ENCODE measurements at places on chromosomes 2 and 18.

GRCh38 chr18:45236676-45237075 is 378.6 kb upstream of the SLC14A2 start:
- ATAC-seq: no peak

DNA sequence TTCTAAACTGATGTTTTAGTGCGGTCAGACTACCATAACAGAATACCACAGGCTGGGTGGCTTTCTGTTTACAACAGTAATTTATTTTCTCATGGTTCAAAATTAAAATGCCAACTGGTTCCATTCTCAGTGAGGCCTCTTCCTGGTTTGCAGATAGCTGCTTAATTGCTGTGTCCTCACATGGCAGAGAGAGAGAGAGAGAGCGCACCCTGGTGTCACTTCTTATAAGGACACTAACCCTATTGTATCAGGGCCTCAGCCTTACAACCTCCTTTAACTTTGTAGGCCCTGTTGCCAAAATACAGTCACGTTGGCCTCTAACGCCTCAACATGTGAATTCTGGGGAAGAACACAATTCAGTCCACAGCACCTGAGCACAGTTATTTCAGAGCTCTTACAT is 37.5 kb upstream of the ZNF385B start:
- no peak for ATAC-seq

GRCh38 chr18:44507729-44508325 is 172.9 kb upstream of the SETBP1 start:
- ATAC-seq: peak; percentile 49

DNA sequence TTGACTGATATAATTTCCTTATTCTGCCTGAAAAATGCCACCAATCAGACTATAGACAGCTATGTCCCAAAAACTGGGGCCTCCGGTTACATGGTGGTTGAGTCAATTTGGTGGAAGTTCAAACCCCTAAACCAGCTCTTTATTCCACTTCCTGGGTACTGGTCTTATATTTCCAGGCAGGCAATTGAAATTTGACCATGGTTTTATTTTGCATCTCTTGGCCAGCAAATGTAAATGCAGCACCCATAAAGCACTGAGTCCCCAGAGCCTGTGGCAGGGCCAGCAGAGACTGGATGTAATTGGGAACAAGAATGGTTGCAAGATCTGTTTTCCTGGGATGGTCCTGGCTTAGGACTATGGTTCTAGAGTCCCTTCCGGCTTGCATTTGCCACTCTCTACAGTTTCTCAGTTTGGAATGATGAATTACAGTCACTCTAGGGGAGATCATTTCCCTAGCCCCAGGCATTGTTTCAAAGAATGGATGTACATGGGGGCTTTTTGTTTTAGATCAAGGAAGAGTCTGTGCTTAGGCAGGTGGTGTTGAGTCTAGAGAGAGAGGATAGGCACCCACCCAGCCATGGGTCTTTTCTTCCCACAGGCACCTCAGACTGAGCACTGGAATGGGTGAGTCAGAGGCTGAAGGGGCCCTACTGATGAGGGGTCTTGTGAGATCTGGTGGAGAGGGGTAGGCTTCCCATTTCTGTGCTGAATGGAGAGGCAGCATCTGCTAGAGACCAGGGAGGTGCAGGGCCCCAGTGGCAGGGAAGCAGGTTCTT is 108.4 kb upstream of the CDC42EP3 start:
- no peak for ATAC-seq

- ATAC-seq: no peak
These were observed 60.2 kb upstream of the FAM117B start for GRCh38 chr2:202574541-202574940.

DNA sequence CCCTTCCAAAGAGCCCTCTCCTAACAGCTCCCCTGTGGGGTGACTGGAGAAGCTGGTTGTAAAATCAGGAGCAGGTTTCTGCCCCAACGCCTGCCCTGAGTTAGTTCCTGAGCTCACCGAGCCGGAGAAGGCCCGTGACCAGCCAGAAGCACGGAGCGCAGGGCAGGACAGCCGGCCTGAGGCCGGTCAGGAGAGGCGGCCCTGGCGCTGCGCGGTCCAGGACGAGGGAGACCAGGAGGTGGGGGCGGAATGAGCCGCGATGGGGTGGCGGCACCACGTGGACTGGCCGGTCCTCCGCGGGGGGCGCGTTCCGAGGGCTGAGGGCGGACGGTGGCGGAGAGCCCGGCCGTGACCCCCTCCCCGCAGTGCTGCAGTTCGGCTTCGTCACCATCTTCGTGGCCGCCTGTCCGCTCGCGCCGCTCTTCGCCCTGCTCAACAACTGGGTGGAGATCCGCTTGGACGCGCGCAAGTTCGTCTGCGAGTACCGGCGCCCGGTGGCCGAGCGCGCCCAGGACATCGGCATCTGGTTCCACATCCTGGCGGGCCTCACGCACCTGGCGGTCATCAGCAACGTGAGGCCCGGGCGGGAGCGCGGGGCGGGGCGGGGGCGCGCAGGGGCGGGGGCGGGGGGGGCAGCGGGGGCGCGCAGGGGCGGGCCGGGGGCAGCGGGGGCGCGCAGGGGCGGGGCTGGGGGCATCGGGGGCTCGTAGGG is 29.0 kb downstream of the ANO7 start:
- peak; percentile 34 for ATAC-seq

GRCh38 chr2:180728928-180729559 is 251.4 kb upstream of the UBE2E3 start:
- ATAC-seq: no peak

DNA sequence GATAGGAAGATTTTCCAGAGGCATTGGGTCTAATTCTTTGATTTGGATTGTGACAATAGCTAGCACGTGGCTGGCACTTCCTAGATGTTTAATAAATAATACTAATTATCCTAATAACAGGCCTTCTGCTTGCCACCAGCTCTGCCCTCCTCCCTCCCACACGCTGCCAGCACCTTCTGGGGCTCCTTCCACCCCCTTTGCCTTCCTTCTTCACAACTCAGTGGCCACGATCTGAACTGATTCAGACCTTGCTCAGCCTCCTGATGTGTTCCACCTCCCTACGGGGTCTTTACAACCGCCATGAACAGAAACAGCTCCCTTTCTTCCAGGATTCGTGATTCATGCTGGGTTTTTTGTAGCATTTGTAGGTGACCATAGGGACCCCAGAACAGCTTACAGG is 310.3 kb upstream of the HS6ST1 start:
- no peak for ATAC-seq

DNA sequence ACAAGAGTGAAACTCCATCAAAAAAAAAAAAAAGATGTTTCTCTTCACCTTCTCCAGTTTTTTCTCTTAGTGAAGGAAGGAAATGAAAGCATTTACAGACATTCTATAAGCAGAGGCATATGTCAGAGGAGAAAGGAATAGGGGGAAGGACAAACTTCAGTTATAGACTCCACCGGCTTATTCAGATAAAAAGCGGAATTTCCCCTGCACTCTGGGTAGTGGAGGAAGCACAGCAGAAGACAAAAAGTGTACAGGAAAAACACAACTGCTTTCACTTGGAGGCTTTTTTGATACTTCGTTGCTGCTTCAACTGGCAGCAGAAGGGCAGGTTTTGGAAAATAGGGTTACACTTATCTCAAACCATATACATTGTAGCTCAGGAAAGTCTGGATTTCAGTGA is 3.2 kb upstream of the MGAT4A start:
- no peak for ATAC-seq

DNA sequence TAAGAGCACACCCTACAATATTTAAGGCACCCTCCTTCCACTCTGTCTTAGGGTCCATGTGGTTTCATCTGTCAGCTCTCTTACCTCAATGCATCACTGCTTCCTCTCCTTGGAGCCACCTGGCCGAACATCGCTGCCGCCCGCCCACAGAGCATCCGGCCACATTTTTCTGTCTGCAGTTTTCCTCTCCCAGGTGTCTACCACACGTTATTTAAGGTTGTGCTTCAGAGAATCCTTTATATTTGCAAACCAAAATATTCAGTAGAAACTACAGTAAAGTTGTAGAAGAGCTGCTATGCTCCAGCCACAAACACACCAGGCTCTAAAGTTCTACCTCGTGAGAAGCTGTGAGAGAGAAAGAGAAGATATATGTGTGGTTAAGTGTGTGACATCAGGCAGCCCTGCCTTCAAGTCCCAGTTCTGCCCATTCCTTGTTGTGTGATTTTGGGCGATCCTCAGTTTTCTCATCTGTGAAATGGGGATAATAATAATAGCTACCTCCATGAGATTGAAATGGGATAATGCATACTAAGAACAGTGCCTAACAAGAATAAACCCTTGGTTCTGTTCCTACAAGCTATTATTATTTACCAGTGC is 4.9 kb upstream of the STK17B start:
- ATAC-seq: peak; percentile 61

DNA sequence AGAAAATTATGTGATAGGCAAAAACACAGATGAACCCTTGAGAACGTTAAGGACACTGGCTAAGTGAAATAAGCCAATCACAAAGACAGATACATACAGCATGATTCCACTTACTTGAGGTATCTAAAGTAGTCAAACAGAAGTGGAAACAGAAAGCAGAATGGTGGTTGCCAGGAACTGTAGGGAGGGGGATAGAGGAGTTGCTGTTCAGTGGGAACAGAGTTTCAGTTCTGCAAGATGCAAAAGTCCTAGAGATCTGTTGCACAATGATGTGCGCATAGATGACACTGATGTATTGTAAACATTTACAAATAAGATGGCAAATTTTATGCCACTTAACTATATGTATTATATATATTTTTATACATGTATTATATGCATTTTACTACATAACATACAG is 59.7 kb downstream of the POLE4 start:
- no peak for ATAC-seq

DNA sequence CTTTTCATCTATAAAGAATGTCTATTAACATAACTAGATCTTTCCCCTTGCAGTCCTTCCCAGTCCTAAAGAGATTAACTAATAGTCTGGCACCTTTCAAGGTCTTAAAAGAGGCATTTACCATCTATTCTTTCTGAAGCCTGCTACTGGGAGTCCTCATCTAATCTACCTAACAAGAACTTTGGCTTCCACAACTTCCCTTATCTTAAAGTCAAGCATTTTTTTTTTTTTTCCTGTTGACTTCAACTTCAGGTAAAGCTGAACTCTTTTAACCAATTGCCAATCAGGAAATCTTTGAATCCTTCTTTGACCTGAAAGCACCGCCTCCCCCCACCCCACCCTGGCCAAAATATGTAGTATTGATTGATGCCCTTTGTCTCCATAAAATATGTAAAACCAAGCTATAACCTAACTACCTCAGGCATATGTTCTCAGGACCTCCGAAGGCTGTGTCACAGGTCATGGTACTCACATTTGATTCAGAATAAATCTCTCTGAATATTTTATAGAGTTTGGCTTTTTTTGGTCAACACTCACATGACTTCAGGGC is 168.6 kb downstream of the PTPRM start:
- no peak for ATAC-seq

- ATAC-seq: no peak
These were observed 77.1 kb upstream of the COL3A1 start for GRCh38 chr2:188897096-188897495.

- ATAC-seq: no peak
These were observed 12.6 kb downstream of the ITPRID2 start for GRCh38 chr2:181904022-181904632.

DNA sequence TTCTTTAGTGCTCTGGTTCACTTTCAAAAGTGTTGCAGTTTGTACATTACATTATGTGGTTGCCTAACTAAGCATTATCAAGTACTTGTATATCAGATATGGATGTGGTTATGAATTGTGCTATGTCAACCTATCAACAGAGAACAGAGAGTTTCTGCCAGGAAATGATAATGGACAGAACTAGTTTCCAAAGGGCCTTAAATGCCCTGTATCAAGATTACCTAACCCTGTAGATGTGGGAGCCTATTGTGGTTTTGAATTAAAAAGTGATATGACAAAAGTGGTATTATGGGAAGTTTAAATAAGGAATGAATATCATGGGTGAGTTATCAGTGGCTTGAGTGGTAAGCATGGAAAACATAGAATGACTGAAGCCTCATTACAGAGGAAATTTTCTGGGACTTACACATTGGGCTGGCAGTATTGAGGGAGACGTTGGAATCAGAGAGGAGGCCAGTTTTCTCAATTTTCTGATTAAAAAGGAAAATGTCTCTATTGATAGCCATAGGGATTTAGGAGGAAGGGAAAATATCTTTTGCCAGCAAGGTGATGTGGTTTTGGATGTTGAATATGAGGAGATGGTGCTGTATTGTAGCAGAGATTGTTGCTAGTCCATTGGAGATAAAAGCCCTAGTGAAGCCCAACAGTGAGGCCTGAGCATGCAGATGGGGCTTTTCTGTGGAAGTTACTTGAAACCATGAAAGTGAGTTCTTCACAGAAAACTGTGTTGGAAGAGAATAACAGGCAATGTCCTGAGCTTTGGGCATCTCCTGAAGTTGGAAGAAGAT is 140.7 kb downstream of the TTC27 start:
- no peak for ATAC-seq

DNA sequence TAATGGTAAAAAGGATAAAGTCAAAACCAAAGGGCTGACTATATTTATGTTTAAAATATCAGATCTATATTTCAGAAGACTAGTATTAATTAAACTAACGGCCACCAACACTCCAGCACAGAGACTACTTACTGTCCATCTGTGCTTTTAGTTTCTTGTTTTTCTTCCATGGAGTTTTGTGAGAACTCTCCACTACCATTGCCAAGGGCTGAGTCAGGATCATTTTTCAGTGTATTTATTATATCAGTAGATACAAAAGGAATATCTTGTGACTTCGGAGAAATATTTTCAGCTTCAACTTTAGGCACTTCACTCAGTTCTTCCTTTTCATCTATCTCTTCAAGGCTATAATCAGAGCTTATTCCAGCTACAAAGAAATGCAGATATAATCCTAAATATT is 79.1 kb upstream of the GRB14 start:
- no peak for ATAC-seq

DNA sequence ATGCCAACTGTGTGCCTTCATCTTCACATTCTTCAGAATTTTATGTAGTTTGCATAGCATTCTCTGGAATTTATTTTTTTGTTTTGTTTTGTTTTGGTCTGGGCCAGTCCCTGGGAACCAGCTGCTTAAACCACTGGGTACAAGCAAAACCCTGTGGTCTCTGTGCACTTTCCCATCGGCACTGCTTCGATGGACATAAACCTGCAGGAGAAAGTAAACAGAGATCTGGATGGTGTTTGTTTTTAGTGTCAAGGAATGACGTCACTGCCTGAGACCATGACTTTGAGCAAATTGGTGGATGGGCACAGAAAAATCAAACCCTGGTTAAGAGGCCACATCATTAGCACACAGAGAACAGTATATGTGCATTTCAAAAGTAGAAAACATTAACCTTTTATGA is 64.7 kb upstream of the RASGRP3 start:
- ATAC-seq: no peak

GRCh38 chr2:60354713-60355112 is 198.7 kb downstream of the BCL11A start:
- no peak for ATAC-seq

DNA sequence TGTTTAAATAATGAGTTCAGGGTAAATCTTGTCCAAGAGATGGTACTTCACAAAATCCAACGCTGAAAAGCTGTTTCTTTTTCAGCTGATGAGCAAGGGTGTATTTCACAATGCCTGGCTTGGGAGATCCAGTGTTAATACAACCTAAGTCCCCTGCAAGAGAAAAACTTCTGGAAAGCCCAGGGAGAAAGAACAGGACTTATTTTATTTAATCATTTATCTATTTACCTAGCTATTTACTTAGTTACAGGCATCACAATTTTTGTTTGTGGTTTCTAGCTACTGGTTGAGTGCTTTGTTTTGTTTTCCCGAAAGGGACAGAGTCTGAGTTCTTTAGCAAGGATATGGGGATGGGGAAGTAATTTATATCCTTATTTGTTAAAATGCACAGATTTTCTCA is 598.2 kb upstream of the SYT4 start:
- ATAC-seq: no peak

Data from activated CD4-positive, CD25-positive, alpha-beta regulatory T cell treated with anti-CD3 and anti-CD28 coated beads, Interleukin-2, amount 50 U/mL, for 24 hours (primary cell).